ENCODE measurements at places on chromosomes 2 and 18.
A peak's percentile ranks its signal among the peaks of the same experiment; 100 is the strongest.

DNA sequence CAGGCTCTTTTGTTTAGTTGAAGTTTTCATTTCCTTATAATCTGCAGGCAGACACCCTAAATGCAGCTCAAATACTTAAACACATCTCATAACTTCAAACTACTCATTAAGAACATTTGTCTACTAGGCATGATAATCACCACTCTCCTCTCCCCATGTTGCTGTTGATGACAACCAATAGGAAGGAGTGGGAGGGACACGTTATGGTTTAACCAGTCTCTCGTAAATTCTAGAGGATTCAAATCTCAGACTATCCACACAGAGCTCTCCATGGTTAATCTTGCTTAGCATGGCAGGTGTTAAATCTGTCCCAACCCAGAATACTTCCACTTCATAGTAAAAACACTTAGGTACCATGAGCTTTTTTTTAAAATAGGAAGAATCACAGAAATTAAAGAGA lies 127.4 kb upstream of the AQP4 start:
- no peak for DNase-seq

GRCh38 chr2:172113617-172114016 lies 10.9 kb upstream of the DLX2 start:
- no peak for DNase-seq

- peak; percentile 38 for DNase-seq
These were observed 45.1 kb upstream of the ACAA2 start for GRCh38 chr18:49858309-49859020.

- no peak for DNase-seq
These were observed 117.4 kb downstream of the FAM210A start for GRCh38 chr18:13608791-13609532.

GRCh38 chr18:47075098-47075883 lies 39.9 kb upstream of the ELOA2 start:
- DNase-seq = peak; percentile 51

DNA sequence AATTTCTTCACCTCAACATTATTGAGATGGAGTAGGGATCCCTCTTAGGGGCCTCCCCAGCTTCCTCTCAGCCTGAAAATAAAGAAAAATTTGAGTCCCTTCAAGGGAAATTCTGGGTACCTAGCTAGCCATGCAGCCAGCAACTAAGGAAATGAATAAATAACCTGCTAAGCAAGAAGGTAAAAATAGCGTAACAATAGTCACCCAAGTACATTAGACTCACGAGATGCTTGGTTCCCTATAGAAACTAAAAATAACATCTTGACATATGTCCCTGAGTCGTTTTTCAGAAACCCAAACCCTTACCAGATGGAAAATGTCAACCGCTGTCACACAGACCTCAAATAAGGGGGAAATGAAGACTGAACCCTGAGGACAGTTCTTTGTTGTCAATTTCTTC lies 51.9 kb downstream of the CACNB4 start:
- DNase-seq = no peak

GRCh38 chr2:214856137-214856536 lies 46.7 kb upstream of the BARD1 start:
- DNase-seq = no peak

DNA sequence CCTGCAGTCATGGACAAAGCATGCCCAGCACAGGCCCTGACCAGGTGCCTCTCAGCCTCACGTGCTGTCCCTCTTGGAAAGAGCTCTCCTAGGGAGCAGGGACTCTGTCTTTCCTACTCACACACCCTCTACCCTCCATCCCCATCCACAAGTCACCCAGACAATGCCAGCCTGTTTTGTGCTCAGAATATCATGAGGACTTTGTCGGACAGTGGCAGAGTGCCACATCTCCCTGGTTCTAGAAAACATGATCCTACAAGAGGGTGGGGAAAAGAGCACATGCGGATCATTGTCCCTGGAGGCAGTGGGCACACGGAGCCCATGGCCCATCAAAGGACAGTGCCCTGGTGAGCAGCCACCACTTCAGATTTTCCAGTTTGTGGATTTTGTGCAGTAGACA lies 3.7 kb upstream of the MAL start:
- DNase-seq = no peak

GRCh38 chr2:17759805-17760204 lies 5.9 kb downstream of the GEN1 start:
- DNase-seq = no peak

DNA sequence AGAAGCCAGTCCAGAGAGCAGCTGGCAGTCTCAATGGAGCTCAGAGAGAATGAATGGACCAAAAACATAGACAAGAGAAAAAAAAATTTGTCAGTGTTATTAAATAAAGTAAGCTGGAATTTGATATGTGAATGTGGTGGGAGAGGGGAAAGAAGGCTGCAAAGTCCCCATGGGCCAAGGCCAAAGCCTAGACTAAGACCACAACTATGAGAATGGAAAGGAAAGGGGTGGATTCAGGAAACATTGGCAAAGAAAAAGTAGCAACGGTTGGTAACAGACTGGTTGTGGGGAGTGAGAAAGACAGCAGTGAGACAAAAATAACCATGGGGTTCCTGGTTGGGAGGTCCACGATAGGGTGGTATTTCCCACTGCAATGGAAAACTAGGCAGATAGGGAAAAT lies 47.0 kb downstream of the ZEB2 start:
- no peak for DNase-seq

- DNase-seq = no peak
These were observed 97.6 kb downstream of the C1D start for GRCh38 chr2:67965246-67965645.

- no peak for DNase-seq
These were observed 36.5 kb downstream of the COLEC12 start for GRCh38 chr18:463827-464541.

- DNase-seq = no peak
These were observed 20.6 kb upstream of the EPAS1 start for GRCh38 chr2:46276642-46277041.

- DNase-seq = no peak
These were observed 561.9 kb downstream of the GALR1 start for GRCh38 chr18:77811503-77811902.

- no peak for DNase-seq
These were observed 98.2 kb upstream of the ASAP2 start for GRCh38 chr2:9108210-9108967.
